Nephron progenitor cell (in vitro differentiated cells): ENCODE measurements at places on chromosomes 3 and 15.

DNA sequence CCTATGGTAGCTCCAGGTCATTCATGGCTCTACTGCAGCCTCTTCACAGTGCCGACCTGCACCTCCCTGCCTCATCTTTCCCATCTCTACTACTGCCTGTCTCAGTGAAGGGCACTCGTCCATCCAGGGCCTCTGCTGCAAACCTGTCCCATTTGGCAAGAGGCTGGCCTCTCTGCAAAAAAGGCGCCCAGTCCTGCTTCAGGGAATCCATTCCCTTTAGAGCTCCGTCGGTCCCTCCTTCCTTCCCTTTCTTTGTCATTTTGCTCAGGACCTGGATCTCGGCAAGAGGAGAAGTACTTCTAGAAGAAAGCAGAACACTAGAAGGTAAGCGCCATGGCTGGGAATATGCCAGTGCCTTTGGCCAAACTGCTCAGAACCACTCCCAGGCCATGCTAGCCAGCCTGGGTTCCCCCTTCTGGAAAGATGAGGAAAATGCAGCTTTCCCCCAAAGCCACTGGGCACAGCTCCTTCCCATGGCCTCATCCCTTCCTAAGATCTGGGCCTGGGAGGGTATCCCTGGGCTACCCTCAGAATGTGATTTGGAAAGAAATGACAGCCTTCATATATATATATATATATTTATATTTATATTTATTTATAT lies 6.4 kb upstream of the ISL2 start:
- peak; percentile 52 for DNase-seq

DNA sequence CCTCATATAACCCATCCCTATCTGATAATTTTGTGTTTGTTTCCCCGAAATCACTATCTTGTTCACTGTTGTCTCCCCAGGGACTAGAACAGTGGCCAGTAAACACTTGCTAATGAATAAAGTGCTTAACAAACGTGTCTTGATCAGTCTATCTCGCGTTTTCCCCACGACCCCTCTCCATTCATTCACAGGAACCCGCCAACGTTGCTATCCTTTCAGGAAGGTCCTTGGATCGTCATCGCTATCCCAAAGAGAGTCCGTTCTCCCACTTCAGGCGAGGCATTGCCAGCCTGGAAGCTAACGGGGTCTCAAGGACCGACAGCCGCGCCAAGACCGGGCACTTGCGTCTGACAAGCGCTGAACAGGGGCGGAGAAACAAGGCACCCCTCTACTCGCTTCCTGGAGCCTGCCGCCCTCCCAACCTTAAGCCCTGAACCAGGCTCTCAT lies 344 bp downstream of the LINS1 start:
- DNase-seq: no peak

- peak; percentile 82 for DNase-seq
These were observed at the start of the genes GORASP1 and TTC21A for GRCh38 chr3:39107388-39108199. TSS of gene GORASP1 (minus strand) at chr3:39107627. CDS start at chr3:39107541, 86 bp downstream. TSS of gene TTC21A (plus strand) at chr3:39107680. CDS start at chr3:39107838, 158 bp downstream.

- no peak for DNase-seq
These were observed 386.4 kb downstream of the ZBTB20 start for GRCh38 chr3:114760679-114761078.

- no peak for DNase-seq
These were observed 89.0 kb downstream of the NFKBIZ start for GRCh38 chr3:101938262-101938847.

DNA sequence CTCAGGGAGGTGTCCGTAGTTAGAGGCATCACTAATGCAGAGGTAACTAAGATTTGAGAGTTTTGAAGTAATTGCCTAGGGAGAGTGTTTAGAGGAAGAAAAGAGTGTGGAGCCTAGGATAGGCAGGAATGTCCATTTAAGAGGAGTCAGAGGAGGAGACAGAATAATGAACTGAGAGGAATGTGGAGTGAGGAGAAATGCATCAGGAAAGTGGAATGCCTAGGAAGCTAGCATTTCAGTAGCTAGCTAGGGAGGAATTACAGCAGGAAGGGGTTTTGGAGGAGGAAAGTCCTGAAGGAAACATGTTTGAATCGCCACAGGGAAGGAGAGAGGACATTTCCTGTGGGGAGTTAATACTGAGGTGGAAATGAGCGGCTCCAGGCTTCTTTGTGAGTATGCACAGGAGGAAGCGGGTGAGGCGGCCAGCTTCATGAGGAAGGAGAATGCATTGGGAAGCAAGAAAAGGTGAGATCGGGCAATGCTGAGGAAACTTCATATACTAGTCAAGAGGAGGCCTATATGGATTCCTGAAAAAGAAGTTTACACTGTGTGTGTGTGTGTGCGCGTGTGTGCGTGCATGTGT lies 154.3 kb downstream of the TMEM108 start:
- no peak for DNase-seq

DNA sequence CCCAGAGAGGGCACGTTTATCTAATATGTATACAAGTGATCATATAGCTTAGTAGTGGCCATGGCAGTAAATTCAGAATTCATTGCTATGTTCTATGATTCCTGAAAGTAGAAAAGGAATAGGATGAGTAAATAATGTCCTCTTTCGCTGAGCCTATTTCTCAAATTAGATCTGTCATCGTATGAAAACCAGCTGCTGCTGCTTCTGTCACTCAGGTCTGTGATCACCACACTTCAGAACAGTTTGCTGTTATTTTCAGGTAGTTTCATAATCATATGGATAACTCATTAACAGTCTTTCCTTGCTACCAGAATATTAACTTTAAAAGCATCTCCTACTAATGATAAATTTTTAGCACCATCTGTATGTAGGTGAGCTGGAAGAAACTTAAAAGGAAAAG lies 289.1 kb upstream of the AZI2 start:
- DNase-seq: no peak

- no peak for DNase-seq
These were observed 54.3 kb downstream of the LMCD1 start for GRCh38 chr3:8555725-8556472.

GRCh38 chr3:4757575-4758248 lies 221.5 kb upstream of the BHLHE40 start:
- DNase-seq: no peak

DNA sequence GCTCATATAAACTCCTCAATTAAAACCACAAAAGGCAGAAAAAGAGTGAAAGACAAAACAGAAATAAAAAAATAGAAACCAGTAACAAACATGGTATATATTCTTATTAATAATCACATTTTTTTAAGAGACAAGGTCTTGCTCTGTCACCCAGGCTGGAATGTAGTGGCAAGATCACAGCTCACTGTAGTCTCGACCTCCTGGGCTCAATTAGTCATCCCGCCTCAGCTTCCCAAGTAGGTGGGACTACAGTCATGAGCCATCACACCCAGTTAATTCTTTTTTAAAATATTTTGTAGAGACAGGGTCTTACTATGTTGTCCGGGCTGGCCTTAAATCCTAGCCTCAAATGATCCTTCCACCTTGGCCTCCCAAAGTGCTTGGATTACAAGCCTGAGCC lies 37.1 kb downstream of the FAM240A start:
- DNase-seq: no peak

DNA sequence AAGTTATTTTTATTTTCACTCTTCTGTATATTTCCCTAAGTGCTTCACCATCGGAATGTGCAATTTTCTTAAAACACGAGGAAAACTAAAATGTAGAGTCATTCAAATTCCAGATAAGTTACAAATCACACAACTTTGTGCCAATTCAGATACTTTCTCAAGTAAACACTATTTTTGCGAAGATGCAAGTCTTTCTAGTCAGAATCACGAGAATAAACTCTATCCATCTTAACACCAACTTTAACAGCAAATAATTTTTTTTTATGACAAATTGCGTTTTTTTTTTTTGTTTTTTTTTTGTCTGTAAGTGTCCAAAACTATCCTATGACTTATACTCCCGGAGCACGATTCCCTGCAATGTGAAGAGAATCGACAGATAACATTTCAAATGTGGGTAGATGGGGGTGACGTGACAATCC lies 1.3 kb downstream of the STAG1 start:
- no peak for DNase-seq

DNA sequence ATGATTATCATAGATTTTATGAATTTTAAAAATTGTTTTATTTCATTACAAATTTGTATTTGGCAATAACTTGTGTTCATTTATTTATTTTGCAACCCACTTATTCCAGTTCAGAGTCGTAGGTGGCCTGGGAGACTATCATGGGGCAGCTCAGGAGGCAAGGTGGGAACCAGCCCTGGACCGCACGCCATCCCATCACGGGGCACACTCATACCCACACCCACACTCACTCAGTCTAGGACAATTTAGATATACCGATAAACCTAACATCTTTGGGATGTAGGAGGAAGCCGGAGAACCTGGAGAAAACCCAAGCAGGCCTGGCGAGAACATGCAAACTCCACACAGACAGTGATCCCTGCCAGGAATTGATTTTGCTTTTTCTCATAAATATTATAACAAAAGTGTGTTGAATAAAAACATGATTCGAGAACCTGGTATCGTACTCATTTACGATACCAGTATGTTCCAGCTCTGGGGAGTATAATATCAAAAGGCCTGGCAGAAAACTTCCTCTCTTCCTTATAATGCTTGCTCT lies 205.3 kb downstream of the NFKBIZ start:
- DNase-seq: no peak

- DNase-seq: no peak
These were observed 218.2 kb upstream of the NR2E3 start for GRCh38 chr15:71592203-71592602.

- peak; percentile 68 for DNase-seq
These were observed at the start of gene PPM1M for GRCh38 chr3:52245322-52246263. TSS of gene PPM1M (plus strand) at chr3:52245759. CDS start at chr3:52245825, 66 bp downstream.

DNA sequence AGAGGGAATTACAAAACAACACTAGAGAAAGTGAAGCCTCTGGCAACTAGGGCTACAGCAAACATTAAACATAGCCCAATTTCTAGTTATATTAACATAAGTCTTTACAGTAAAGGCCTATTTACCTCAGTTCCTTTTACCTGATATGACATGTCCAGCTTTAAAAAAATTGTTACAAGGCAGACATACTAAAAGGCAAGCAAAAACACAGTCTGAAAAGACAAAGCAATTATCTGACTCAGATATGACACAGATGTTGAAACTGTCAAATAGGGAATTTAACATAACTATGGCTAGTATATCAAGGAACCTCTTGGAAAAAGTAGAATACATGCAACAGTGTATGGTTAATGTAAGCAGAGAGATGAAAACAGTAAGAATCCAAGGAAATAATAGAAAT lies 238.6 kb downstream of the RAP2B start:
- DNase-seq: no peak

- no peak for DNase-seq
These were observed 151.3 kb upstream of the LPP start for GRCh38 chr3:188002626-188003138.

- DNase-seq: no peak
These were observed 178.8 kb downstream of the PLCL2 start for GRCh38 chr3:17063596-17063995.

DNA sequence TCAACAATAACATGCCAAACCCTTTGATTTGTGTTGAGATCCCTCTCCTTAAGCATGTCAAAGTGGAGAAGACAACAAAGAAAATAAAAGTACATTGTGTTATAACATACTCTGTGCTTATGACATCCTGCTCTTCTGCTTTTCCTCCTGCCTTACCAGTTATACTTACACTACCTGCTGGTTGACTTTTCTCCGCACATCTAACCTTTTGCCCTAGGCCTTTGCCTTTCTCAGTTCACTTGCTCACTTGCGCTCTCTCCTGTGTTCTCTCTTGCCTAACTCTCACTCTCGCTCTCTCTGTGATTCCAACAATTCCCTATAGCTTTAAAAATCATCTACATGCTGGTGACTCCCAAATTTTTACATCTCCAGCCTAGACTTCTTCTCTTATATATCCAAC lies 5.7 kb downstream of the DNAH12 start:
- DNase-seq: no peak

GRCh38 chr3:69385723-69386555 lies at the start of gene FRMD4B:
TSS of gene FRMD4B (minus strand) at chr3:69386088. CDS start at chr3:69385989, 99 bp downstream.
- DNase-seq: peak; percentile 73

GRCh38 chr3:49397470-49397869 lies 14.3 kb downstream of the RHOA start:
- DNase-seq: no peak

- no peak for DNase-seq
These were observed 447.8 kb upstream of the PROK2 start for GRCh38 chr3:72232777-72233176.

- no peak for DNase-seq
These were observed 22.0 kb downstream of the NEO1 start for GRCh38 chr15:73074241-73074640.

DNA sequence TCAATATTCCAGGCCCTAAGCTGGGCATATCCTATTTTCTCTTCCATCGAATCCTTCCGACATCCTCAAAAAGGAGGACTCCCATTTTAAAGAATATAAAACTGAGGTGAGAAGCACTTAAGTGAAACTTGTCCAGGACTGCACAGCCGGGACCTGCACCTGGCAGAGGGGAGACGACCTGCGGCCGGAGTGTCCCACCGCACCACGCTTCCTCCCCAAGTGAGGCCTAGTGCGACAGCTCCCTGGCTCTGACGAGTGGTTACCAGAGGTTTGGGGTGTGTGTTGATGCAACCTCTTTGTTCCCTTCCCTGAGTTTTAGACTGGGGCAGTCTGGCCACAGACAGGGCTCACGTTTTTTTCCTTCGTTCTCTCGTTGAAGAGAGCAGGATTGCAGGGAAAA lies 24.9 kb upstream of the ATP2B2 start:
- DNase-seq: no peak
